ENCODE measurements at places on chromosomes 12 and 14. TPM values are rescaled to one million over a fixed set of nuclear protein-coding genes. Genes with fewer than 3 reads are reported as not detected.

SLCO1B1 gene
- polyA plus RNA-seq, result not detected

TNFRSF1A gene
- polyA plus RNA-seq, result 89.2 TPM

GRCh38 chr12:15733136-15733535 is 56.1 kb downstream of the EPS8 start:
- no peak for DNase-seq

PDE3A gene
- 22.1 TPM for polyA plus RNA-seq

- DNase-seq, result no peak
Measured at GRCh38 chr12:57895389-57896114, 45.8 kb upstream of the ATP23 start.

BRMS1L gene
- 18.7 TPM for polyA plus RNA-seq

ST8SIA1 gene
- polyA plus RNA-seq, result 5.9 TPM

GRCh38 chr12:87849074-87849473 is 180.1 kb downstream of the C12orf50 start:
- no peak for DNase-seq

GRCh38 chr12:3332188-3332587 is 158.8 kb upstream of the PRMT8 start:
- no peak for DNase-seq

DNA sequence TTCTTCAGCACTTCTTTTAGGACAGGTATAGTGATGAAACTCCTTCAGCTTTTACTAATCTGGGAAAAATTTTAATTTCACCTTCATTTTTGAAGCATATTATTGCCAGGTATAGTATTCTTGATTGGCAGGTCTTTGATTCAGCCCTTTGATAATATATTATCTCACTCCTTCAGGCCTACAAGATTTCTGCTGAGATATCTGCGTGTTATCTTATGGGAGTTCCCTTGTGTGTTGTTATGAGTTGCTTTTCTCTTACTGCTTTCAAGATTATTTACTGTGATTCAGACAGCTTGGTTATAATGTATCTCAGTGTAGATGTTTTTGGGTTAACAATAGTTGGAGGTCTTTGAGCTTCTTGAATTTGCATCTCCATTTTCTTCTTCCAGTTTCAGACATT is 87.4 kb downstream of the ATF7IP start:
- DNase-seq, result no peak

DNA sequence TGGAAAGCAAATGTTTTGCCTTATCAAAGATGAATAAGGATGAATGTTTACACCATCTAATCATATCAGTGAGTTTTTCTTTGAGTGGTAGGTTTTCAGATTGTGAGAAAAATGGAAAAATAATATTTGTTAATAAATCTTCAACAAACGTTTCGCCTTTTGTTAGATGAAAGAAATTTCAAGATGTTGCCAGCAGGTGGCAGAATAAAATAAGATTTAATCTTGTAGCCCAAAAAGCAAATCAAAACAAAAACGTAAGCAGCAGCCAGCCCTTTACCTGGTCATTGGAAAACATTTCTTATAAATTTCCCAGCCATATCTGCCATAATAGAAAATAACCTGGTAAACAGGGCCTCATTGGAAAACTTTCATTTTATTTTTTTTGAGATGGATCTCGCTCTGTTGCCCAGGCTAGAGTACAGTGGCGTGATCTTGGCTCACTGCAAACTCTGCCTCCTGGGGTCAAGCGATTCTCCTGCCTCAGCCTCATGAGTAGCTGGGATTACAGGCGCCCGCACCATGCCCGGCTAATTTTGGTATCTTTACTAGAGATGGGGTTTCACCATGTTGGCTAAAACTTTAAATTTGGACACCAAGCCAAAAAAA is 15.4 kb upstream of the TMEM120B start:
- no peak for DNase-seq

CLEC6A gene
- 0.07 TPM for polyA plus RNA-seq

DNA sequence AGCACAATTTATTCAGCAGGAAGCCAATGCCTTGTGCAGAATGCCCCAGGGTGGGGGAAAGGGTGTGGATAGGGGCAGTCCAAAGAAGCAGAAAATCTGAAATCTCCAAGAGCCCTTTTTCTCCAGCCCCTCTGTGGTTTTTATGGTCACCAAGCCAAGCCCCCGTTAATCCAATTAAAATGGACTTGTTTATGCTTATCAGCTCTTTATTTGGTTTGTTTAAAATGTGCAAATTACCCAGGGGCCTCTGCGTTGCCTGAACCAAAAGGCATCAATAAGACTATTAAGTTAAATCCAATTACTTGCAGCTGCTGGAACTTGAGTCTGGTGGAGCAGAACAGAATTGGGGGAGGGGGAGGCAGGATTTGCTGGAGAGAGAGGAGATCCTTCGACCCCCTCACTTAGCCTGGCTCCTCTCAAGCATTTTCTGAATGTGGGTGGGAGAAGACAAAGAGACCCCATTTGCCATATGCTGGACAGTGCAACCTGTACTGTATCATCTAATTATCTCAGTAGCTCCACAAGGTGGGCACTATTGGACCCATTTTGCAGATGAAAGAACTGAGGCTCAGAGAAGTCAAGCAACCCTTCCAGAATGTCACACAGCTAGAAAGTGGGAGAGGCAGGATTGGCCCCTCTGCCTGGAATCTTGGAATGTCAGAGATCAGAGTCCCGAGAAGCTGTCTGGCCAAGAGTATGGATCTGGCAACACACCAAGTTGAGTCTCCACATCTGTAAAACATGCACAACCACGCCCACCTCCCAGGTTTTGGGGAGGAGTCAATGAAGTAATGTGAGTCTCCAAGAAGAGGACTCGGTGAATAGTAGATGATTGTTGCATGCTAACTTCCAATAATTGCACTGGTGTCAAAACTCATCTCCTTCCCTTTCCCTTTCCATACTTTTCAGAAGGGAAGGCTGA is 66.9 kb downstream of the CMKLR1 start:
- no peak for DNase-seq

CCDC38 gene
- polyA plus RNA-seq, result 0.24 TPM

DNA sequence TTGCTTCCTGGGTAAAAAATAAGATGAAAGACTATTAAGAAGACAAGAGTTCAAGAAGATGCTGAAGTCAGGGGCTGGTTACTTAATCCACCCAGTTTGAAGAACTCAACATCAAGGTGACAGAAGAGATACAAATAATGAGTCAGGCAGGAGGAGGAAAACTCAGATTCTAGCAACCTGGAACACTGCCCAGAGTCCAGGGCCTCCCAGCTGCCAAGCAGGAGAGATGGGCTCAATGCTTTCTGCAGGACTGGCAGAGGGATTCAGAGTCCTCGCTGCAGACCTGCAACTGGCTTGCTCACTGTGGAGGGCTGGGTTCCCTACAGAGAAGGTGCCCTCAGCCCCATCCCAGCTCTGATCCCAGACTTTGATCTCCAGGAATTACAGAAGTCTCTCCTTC is 28.6 kb upstream of the CEBPE start:
- DNase-seq, result no peak

SRRM4 gene
- polyA plus RNA-seq, result 0.04 TPM

- DNase-seq, result peak; percentile 35
Measured at GRCh38 chr12:45305907-45306306, 90.0 kb downstream of the ANO6 start.

DNA sequence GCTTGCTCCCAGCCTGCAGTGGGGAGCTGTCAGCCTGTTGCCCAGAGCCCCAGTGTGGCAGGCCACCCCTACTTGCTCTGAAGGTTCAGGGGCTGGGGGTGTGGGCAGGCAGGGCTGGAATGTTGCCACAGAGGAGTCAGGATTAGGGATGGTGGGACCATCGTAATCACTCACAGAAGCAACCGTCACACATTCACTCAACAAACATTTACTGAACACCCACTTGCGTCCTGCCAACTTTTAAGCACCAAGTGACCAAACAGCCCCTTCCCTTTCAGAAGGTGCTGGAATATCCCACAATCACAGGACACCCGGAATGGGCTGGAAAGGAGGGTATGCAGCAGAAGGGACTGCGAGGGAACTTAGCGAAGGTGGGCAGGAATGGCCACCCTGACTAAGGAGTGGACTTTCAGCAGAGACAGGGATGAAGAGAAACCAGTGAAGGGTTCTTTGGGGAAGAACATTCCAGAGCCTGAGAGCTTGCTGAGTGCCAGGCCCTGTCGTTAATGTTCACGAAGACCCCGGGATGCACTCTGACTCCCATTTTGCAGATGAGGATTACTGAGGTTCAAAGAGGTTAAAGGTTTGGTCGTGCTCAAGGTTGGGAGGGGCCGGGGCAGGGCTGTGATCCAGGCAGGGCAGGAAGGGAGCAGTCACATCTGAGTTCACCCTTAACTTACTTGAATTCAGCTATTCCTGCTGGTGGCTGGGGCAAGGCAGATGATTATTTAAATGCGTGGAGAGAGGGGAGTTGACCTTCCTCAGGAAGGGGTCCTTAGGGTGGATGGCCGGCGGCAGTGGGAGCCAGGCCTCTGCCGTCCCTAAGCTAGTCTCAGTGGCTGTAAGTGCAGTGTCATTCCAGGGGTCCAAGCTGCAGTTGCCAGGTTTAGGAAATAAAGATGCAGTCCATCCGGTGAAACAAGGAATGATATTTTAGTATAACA is 2.3 kb upstream of the ZBTB42 start:
- no peak for DNase-seq

TMTC1 gene
- 24.0 TPM for polyA plus RNA-seq

DNA sequence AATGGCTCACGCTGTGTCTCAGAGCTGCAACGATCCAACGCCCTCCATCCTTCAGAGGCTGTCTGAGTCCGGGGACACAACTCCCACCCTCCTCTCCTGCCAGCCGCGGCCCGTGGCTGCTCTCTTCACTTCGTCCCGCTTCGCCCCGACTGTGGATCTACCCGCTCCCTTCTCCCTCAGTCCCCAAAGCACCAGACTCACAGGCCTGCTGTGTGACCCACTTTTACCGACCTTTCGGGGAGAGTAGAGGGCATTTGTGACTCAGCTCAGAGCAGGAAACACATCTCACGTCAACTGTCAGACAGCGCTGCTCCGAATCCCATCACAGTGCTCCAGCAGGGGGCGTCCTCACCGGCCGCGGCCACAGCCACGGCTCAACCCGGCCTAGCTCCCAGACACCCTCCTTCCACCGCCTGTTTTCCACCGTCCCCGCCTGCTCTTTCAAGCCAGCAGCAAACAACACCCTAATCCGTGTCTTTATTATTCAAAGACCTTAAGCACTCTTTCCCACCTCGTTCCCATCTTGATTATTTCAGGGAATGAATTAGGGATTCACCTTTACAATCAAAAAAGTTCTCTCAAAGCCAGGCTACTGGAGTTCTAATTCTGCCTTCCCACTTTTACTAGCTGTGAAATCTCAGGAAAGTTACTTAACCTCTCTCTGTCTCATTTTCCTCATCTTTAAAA is 5.0 kb upstream of the AQP2 start:
- DNase-seq, result peak; percentile 54

BMP4 gene
- polyA plus RNA-seq, result 48.1 TPM

DNA sequence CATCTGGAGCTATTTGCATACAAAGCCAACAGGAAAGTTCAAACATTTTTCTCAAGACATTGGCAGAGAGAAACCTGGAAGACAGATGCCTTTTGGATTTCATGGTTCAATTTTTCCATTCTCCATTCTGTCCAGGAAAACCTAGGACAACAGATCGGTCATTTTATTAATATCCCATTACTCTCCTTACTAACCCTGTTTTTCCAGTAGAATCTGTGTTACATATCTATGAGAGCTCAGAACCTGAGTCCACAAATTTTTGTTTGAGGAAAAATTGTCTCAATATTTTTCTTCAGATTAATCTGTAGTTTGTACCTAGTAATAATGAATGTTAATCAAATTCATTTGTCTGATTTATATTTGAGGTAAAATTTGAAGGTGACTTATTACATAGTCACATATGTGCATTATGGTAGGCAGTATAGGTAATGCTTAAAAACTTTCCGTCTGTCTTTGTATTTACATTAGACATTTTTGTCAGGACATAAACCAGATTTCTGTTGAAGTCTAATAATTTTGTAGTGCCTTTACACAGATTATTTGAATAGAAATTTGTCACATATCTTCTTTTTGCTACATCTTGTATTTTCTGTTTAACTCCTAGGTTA is 75.3 kb downstream of the CCDC91 start:
- no peak for DNase-seq

GRCh38 chr12:96233168-96233567 is 39.0 kb downstream of the ELK3 start:
- DNase-seq, result no peak

KANSL2 gene
- 50.9 TPM for polyA plus RNA-seq

RAB15 gene
- 23.9 TPM for polyA plus RNA-seq

DNA sequence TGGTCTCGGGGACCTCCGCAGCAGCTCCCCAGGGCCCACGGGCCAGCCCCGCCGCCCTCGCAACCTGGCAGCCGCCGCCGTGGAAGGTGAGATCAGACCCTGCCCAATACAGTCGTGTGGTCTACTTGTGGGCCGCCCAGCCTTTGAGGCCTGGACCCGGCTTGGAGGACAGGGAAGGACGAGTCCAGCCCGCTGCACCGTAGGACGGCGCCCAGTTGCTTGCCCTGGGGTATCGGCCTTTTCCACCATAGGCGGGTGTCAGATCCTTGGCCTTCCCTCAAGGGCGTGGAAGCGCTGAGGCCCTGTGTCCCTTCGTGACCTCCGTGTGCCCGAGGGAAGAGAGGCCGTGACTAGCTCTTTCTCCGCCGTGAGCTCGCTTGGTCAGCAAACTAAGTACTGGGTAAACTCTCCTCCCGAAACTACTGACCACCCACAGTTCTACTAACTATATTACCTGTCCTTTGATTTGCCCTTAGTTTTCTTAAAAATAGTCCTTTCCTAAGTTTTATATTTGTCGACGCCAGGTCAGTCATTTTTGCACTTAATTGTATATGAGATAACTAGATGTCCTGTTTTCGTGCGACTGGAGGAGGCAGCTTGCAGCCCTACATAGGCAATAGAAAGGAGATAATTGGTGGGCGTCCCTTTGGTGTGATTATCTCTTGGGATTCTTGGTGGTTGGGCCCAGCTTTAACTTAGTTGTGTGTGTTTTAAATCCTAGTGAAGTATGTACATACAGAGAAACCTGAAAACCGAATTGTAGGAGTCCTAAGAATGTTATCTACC is 757 bp downstream of the SLC25A3 start:
- DNase-seq, result no peak

GRCh38 chr12:132286912-132287311 is 42.5 kb downstream of the GALNT9 start:
- no peak for DNase-seq

DNA sequence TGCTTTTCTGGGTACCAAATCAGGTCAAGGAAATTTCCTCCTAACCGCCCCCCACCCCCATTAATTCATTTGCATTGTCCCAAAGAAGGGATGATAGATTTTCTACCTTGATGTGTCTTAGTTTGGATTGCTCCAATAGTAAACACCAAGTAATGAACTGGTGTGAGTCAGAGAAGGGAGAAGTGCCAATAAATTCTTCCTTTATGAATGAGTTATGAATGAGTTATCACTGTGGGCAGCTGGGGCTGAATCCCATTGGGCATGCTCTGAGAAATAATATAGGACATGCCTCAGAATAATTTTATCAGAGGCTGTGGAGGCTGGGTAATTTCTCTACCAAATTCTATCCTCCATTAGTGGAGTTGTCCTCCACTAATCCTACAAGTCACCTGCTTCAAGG is 277.9 kb upstream of the FLRT2 start:
- DNase-seq, result no peak

GRCh38 chr14:91059576-91060350 is 678 bp downstream of the RPS6KA5 start:
- no peak for DNase-seq

GRCh38 chr14:82094829-82095345 is 561.2 kb upstream of the SEL1L start:
- DNase-seq, result no peak

GRCh38 chr12:50625029-50625925 is 120.5 kb downstream of the DIP2B start:
- no peak for DNase-seq

GRCh38 chr14:103220134-103220981 is 97.1 kb downstream of the TNFAIP2 start:
- DNase-seq, result no peak
